Amniotic epithelial cell (primary cell): ENCODE measurements at places on chromosomes 16 and 17.

DNA sequence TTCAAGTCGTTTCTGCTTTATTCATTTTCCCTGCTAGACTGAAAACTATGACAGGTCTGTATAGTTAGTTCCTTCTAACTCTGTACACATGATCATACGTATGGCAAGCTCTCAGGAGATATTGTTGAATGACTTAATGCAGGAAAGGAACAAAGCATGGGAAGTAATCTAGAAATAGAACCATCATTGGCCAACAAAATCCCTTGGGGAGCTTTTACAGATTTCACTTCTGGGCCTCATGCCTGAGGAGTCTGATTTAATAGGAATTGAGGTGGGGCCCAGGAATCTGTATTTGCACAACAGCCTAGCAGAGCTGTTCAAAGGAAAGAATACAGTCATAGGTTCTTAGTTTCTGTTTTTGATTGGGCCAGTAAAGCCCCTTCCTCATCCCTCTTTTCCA, 229.2 kb downstream of the MAP2K6 start:
- DNase-seq, result no peak

DNA sequence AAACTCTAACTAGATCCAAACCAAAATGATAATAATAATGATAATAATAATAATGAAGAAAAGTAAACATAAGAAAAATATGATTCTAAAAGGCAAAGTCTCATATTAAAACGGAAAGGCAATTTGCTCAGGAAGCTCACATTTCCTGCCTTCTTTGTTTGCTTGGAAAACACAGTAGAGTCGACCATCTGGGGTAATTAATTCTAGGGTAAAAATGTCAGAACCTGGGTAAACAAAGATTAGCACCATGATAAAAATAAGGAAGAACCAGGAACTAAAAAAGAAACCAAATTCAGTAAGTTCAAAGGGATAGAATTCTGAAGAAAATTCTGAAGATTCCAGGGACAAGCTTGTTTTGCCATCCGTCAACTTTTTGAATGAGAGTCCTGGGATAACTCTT, 16.2 kb downstream of the KRABD2 start:
- DNase-seq, result peak; percentile 20

GRCh38 chr17:57944908-57945307, 10.3 kb downstream of the CUEDC1 start:
- peak; percentile 77 for DNase-seq

DNA sequence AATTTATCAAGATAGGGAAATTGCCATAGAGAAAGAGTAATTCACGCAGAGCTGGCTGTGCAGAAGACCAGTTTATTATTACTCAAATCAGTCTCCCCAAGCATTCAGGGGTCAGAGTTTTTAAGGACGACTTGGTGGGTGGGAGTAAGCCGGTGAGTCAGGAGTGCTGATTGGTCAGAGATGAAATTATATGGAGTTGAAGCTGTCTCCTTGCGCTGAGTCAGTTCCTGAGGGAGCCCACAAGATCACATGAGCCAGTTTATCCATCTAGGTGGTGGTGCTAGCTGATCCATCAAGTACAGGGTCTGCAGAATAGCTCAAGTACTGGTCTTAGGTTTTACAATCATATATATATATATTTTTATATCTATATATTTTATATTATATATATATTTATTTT, 6.0 kb upstream of the AQP8 start:
- DNase-seq, result peak; percentile 91

DNA sequence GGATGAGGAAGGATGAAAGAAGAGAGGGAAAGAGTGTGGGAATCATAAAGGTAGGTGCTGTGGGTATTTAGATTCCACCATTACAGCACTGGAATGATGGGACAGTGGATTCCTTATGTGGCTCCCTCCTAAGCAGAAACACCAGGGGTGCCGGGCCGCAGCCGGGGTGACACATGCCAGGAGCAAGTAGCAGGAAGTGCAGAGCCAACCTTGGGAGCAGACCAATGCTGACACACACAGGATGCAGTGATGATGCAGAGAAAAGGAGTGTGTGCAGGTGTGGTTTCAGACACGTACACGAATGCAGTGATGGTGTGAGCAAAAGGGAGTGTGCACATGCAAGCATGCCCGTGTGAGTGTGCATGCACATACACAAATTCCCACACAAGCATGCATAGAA, 338.0 kb downstream of the SLC39A11 start:
- no peak for DNase-seq

DNA sequence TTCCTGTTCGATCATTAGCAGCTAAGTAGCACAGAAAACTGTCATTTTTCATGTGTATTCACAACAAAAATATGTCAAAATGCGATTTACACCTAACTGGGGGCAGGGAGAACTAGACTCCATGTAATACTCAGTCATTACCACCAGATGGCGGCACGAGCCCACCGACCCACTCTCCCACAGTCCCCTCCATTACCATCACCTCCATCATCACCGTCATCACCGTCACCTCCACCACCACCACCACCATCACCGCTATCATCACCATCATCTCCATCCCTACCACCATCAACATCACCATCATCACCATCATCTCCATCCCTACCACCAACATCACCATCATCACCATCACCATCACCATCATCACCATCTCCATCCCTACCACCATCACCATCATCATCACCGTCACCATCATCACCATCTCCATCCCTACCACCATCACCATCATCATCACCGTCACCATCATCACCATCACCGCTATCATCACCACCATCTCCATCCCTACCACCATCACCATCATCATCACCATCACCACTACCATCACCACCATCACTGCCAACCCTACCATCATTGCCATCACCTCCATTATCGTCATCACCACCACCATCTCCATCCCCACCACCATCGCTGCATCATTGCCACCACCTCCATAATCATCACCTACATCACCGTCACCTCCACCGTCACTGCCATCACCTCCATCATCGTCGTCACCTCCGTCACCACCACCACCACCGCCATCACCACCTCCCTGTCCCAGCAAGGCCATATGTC, 14.4 kb downstream of the NDUFAF8 start:
- DNase-seq, result peak; percentile 15

- no peak for DNase-seq
Observed at GRCh38 chr17:30927756-30928155, 6.0 kb downstream of the ADAP2 start.

- DNase-seq, result no peak
Observed at GRCh38 chr17:75913537-75914210, 9.0 kb upstream of the MRPL38 start.

DNA sequence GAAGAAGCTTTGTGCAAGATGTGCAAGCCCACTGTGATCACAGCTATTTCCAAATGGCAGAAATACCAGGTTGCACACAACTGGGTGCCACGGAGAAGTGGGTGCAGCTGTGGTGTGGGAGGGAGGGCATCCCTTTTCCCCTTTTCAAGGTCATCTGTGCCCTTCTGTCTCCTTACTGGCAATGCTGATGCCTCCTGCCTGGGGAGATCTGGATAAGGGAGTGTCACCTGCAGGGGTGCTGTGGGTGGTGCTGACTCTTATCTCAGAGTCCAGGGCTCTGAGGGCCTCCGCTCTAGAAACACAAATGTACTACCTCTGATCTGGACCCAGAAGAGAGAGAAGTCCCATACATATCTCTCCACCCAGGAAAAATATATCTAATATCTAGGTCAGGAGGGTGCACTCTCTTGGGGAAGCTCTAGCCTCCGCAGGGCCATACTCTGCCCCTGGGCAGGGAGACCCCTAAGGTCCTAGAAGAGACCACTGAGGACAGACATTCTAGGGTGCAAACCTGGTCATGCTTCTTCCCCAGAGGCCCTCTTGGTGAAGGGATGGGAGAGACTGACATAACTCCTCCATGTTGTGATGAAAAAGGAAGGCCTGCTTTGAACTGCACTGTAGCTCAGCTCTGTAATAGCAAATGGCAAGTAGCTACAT, 18.5 kb downstream of the NPRL3 start:
- DNase-seq, result no peak

DNA sequence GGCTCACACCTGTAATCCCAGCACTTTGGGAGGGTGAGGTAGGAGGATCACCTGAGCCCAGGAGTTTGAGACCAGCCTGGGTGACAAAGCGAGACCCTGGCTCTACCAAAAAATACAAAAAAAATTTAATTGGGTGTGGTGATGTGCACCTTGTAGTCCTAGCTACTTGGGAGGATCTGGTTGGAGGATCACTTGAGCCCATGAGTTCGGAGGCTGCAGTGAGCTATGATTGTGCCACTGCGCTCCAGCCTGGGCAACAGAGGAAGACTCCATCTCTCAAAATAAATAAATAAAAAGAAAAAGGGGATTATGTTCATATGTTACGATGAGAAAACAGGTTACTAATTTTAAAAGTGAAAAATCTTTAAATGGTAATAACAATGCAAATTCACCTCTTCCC, 996 bp downstream of the MLKL start:
- DNase-seq, result no peak

- no peak for DNase-seq
Observed at GRCh38 chr17:17183744-17184143, 22.4 kb downstream of the PLD6 start.

- no peak for DNase-seq
Observed at GRCh38 chr17:77604301-77604972, 354.1 kb upstream of the TNRC6C start.

DNA sequence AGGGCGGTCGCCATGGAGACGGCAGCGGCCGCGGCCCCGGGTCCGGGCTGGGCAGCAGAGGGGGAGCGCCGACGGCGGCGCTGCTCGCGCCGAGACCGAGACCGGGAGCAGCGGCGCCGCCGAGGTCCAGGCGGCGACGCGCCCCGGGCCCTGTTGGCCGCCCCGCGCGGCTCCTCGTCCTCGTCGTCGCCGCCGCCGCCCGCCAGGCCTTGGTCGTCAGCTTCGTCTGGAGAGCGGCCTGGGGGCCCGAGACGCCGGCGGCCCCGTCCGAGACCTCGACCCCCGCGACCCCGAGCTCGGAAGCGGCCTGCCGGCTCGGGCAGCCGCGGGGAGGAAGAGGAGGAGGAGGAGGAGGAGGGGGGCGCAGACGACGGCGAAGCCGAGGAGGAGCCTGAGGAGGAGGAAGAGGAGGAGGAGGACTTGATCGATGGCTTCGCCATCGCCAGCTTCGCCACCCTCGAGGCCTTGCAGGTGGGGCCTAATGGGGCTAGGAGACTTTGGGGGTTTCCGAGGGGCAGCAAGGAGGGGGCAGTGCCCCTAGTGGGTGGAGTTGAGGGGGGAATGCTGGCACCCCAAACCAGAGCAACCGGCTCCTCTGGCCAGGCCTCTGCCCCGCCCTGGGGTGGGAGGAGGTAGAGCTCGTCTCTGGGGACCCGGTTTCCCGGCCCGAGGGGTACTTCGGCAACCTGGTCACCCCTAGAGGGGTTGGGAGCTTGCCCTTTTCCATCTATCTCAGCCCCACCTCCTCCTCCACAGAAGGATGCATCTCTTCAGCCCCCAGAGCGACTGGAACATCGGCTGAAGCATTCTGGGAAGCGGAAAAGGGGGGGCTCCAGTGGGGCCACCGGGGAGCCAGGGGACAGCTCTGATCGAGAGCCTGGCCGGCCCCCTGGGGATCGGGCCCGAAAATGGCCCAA, 1.5 kb downstream of the FBRS start:
- DNase-seq, result peak; percentile 27

DNA sequence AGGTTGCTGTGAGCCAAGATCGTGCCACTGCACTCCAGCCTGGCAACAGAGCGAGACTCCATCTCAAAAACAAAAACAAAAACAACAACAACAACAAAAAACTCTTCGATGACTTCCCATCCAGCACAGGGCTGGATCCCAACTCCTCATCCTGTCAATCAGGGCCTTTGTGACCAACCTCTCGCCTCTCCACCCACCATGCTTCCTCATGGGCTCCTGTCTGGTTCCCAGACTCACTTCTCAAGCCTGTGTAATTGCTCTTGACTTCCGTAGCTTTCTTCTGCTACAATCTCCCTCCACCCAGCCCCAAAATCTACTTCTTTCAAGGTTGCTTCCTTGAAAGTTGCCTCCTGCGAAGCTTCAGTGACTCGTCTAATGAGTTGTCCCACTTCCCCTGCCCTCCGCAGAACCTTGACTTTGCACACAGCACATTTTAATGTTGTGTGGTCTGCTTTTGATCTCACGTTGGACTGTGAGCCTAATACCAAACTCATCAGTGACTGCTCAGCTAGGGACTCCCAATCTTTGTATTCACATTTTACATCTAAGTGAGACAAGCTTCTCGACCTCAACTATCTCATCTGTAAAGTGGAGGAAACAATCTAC, 936 bp upstream of the RASL10B start:
- DNase-seq, result no peak

GRCh38 chr16:87303962-87304521, 13.2 kb downstream of the C16orf95 start:
- DNase-seq, result no peak

GRCh38 chr17:64502809-64503208, 3.3 kb downstream of the DDX5 start:
- DNase-seq, result peak; percentile 46

GRCh38 chr17:77451245-77451893, 310.6 kb downstream of the SEC14L1 start:
- peak; percentile 63 for DNase-seq

DNA sequence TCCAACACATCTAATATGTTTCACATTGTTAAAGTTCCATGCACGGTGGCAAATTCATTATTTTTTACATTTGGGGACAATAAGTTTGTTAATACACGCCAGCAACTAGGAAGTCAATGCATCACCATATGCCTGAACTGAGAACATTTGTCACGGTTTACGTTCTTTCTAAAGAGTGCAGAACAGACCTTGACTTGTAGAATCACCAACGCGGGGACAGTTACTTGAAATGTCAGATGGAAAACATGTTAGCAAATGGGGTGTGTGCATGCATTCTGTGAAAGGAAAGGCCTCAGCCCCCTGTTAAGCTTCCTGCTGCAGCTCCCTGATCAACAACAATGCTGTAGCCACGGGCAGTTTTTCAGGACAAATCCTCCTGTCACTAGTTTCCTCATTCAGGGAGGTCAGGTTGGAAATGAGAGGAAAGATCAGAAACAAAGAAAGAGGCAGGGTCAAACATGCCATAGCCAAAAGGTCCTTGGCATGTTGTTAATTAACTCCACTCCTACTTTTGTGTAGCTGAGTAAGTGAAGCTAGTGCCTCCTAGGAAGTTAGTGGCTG, 18.4 kb downstream of the SMIM36 start:
- no peak for DNase-seq

DNA sequence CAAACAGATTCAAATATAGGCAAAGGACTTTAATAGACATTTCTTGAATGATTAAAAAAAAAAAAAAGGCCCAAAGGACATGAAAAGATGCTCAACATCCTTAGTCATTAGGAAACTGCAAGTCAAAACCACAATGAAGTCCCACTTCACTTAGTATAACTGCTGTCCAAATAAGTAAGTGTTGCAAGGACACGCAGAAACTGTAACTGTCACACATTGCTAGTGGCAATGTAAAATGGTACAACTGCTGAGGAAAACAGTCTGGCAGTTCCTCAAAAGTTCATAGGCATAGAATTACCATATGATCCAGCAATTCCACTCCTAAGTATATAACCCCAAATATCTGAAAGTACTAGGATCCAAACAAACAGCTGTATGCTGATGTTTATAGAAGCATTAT, 112.7 kb downstream of the BRIP1 start:
- DNase-seq, result no peak

DNA sequence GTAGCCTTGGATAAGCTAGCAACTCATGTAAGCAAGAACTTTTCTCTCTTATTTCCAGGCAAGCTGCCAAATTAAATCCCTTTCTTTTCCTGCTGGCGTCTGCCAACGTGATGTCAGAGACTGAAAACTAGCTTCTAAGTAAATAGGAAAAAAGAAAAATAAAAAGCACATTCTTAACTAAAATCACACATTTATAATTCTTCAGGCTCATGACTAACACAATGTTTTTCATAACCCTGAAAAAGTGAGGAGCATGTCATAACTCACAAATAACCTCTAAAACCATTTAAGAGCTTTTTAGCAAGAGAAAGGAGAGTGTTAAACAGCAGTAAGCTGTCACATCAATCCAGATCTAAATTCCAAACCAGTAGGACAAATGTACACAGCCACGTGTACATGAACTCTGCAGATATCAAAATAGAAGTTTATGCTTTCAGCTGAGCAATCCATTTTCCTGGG, 110.0 kb downstream of the N4BP1 start:
- DNase-seq, result peak; percentile 97
